ENCODE measurements at places on chromosomes 1 and 21.
A peak's percentile ranks its signal among the peaks of the same experiment; 100 is the strongest.

GRCh38 chr1:44283524-44284173 lies 70.4 kb downstream of the DMAP1 start:
- DNase-seq: no peak

- DNase-seq: no peak
Observed at GRCh38 chr1:61253912-61254633, 171.7 kb downstream of the NFIA start.

DNA sequence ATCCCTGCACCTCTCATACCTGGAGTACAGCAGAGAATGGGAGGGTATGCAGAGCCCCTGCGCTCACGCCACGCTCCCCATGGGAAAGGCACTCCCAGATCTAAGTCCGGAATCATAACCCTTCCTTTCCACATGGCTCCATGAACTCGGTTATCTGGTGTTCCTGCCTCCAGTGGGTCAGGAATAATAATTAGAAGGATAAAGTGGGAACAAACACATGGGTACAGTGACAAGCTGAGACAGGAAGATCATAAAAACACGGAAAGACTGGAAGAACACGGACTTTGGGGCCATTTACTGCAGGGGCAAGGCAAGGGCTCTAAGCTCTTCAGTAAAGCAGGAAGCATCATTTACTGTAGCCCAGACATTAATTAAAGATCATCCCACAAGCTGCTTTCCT lies 48.6 kb downstream of the FOXO6 start:
- no peak for DNase-seq

GRCh38 chr1:207848234-207848633 lies 62.7 kb downstream of the CD34 start:
- peak; percentile 30 for DNase-seq

DNA sequence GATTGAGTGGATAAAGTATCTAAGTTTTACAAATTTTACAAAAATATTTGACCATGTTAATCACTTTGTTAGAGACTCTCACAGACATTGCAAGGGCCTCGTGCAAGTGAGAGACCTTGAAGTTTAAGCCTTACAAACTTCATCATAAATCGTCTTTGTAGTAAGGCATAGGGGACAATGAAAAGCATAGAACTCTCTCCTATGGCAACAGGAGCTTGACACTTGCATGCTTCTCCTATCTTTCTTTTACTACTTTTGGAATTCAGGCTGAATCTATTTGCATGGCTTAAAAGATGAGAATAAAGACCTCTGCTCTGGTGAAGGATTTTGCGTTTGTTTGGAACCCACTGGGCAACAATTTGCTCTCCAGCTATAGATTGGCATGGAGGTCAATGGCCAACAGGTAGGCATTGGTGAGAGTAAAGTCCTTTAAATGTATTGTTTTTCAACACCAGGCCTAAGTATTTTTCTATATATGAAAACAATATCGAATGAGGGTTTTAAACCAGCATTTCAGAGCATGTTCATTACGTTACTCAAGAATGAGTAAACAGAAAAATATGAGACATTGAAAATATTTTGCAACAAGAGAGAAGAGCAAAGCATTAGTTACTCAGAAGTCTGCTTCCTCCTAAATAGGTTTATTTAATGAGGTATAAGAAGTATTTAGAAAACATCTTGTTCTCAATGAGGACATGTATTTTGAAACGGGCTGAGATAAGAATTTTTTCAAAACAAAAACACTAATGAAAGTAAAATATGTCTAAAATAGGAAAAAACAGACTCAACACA lies 192.2 kb downstream of the TGFB2 start:
- no peak for DNase-seq

DNA sequence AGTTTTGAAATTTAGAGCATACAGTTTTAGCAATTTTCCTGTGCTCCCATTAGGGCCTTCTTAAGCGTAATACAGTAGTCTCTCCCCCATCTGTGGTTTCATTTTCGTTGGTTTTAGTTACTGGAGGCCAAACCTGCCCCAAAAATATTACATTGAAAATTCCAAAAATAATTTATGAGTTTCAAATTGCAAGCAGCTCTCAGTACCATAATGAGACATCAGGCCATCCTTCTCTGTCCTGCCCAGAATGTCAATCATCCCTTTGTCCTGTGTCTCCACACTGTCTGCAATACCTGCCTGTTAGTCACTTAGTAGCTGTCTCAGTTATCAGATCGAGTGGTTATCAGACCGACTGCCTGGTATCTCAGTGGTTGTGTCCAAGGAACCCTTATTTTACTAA lies 45.4 kb downstream of the ADSS2 start:
- no peak for DNase-seq

DNA sequence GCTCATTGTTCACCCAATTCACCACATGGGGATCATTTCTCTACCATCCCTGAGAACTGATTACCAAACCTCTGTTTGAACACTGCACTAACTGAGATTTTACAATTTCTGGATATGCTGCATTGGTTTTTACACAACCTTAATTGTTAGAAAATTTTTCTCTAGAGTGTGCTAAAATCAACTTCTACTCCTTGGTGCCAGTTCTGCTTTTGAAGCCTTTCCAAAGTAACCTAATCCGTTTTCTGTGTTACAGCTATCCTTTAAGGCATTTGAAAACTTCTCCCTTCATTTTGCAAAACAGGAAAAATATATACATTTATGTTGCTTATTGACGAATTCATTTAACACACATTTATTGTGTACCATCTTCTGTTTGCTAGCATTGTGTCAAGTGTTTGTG lies 23.7 kb downstream of the SMAP2 start:
- no peak for DNase-seq

- DNase-seq: no peak
Observed at GRCh38 chr1:200365897-200366426, 43.9 kb downstream of the ZNF281 start.

DNA sequence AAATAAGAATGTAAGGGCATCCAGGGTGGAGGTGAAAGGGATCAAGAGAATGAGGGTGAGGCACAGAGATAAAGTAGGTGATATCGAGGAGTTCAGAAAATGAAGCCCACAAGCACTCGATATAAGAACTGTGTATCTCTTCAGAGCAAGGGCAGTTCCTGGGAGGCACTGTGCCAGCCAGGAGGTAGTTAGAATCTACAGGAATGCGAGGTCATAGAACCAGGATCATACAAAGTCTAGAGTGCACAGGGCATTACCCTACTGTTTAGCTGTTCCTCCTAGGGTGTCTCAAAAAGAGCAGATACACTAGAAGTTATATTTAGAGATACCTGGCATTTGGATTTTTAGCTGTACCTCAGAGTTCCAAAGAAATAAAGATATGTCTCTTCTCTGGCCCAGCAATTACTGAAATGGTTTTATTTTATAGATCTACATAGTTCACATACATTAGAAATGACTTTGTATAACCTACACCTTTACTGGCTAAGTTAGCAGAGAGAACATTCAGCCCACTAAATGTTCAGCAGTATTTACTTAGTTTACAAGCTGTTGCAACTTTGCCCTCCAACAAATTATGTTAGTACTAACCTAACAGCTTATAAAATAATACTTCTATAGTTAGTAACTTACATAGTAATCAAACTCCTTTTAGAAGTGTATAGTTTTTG lies 1.6 kb downstream of the OVAAL start:
- DNase-seq: no peak

DNA sequence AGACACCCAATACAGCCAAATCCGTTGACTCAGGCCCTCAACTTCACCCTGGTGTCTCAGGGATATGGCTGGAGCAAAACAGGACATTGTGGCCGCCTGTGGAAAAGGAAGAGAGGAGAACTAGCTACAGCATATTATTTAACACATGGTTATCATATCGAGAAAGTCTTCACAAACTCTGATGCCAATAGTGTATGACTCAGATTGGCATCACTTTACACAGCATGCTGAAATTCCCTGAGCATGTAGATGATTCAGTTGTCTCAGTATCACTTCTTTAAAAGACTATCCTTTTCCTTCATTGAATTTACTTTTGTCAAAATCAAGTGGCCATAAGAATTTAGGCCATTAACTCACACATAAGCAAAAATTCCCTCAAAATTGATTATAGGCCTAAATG lies 20.1 kb downstream of the HSD3B2 start:
- DNase-seq: no peak

DNA sequence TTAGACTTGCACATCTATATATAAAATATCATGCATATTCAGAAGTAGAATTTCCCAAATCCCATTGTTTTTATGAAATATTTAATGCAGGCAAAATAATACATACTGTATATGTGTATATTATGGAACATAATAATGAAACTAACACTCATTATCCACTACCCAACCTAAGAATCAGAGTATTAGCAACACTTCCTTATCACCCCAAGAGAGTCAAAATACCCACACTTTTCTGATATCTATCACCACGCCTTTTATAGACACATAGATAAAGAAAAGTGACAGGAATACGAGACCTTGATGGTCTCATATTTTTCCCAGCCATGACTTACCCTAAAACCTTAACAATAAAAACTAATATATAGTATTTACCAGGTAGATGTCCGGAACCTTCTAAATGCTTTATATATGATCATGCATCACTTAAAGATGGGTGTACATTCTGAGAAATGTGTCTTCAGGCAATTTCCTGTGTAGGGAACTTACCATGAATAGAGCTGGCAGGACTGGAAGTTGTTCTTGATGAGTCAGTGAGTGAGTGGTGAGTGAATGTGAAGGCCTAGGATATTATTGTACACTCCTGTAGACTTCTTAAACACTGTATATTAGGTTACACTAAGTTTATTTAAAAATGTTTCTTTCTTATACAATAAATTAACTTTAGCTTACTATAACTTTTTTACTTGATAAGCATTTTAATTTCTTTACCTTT lies 45.5 kb downstream of the TNFSF4 start:
- peak; percentile 15 for DNase-seq

DNA sequence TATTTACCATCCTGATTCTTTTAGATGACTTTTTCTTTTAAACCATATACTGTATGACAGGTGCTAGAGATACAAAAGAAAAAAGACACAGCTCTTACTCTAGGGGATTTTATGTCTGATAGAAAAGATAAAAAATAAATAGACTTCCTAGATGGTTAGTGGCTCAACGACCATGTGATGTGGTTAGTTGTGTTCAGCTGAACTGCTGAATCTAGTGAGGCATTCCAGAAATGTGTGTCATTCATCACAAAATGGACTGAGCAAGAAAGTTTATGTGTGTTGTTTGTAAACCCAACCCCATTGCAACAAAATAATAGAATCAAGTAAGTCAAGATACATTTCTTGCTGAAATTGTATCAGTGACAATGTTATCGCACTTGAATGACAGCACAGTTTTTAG lies 205.8 kb upstream of the LYPLAL1 start:
- DNase-seq: no peak

DNA sequence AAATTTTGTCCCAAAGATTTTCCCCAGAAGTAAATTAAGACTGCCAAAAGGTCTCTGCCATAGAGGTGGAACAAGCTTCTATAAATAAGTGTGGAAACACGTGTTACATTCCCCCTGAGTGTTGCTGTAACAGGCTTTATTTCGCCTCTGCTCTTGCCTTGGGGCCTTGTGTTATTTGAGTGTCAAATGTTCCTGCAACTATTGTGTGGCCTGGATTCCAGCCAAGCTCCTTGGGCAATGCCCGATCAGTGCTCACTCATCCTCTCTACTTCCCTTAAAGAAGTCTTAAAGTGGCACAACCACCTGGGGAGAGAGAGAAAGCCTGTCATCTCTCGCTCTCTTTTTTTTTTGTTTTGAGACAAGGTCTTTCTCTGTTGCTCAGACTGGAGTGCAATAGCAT lies 156.7 kb downstream of the NR5A2 start:
- DNase-seq: no peak

DNA sequence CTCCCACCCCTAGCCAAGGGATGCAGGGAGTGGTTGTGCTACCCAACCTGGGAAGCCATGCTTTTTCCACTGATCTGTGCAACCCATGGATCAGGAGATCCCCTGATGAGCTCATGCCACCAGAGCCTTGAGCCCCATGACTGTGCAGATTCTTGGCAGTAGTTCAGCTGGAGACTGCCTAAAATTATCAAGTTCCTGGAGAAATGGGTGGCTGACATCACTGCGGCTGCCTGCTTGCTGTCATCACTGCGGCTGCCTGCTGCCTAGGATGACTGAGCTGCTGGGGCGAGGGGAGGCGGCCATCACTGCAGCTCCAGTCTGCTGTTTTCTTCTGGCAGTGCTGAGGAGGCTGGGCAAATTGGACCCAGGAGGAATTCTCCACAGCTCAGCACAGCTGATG lies 159.2 kb downstream of the AGBL4 start:
- DNase-seq: no peak

DNA sequence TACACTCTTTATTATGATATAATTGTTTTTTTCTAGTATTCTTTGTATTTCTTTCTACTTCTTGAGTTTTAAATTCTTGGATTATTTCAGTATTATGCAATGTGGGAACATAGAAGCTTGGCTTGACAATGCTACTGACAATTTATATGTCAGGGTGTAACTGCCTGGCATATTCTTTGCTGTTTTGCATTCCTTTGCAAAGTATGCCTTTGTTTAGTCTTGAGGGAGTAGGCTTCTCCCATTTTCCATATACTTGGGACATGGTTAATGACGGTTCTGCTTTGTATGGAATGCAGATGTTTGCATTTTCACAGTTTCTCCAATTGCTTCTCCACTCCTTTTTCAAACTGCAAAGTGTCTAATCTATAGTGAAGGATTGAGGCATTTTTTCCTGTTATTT lies 109.8 kb downstream of the HMCN1 start:
- no peak for DNase-seq

DNA sequence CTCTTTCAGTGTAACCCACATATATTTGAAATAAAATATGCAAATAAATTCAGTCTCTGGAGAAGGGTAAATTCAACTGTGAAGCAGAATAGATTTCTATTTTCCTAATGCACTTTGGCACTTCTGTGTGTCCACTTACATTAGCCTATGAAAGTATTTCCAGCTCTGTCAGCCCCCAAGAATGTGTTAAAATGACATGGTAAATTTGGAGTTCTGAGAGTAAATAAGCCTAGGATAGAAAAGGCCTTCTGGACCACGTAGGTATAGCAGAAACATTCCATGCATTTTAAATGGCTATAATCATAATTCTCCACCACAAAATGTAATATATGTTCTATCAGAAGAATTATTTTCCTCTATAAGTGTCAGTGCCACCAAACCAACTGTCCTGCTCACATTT lies 276.2 kb downstream of the NEGR1 start:
- DNase-seq: no peak

DNA sequence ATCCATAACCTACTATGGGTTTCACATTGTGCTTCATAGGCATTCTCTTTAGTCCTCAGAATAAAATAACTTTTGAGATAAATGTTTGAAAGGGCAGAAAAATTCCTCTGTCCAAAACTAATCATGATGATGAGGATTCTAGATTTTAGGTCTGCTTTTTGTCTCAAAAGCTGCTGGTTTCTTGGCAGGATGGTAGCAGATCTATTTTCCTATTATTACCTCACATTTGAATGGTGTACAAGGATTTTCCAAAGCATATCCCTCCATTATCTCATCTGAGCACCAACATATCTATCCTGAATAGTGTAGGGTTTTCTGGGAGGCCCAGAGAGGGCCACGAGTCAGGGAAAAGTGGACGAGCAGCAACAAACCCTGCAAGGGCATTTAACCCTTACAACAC lies 201.9 kb downstream of the PLPP3 start:
- no peak for DNase-seq

- no peak for DNase-seq
Observed at GRCh38 chr1:39082010-39082799, 56.1 kb downstream of the NDUFS5 start.

GRCh38 chr1:112699425-112700144 lies 7.3 kb downstream of the RHOC start:
- no peak for DNase-seq

- no peak for DNase-seq
Observed at GRCh38 chr1:63690966-63691700, 82.7 kb upstream of the ROR1 start.

GRCh38 chr21:37542512-37542911 lies 175.9 kb downstream of the DYRK1A start:
- no peak for DNase-seq
